ENCODE measurements at places on chromosomes 4 and X.
A peak's percentile ranks its signal among the peaks of the same experiment; 100 is the strongest.

DNA sequence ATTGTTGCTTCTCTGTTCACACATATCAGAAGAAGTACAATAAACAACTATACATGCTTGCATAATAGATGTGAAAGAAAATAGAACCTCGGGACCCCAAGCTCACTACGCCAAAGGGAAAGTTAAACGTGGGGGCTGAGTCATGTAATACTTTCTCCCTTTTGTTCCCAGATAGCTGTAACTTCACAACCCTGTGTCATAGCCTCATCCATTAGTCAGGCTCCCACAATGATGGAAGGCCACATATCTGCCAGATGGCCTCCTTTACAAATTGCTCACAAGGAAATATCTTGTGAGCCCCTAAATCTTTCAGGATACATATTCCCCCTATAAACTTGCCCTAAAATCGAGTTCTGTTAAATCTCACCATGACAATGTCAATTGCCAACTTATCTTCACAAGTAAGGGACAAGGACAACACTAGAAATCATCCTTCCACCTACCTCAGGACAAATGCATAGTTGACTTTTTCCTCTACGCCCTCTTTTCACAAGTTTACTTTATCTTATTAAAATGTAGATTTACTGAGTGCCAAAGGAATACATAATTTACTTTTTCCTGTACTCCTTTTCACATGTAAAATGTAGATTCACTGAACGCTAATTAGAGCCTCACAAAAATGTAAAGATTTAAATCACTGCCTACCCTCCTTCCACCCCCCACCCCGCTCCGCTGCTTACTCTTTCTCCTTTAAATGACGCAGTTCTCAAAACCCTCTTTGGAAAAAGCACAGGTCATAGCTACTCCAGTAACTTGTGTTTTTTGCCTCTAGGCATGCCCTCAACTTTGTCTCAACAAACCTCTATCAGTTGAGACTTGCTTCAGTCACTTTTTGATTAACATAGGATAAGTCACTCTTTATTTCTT lies 477.1 kb downstream of the DTHD1 start:
- no peak for DNase-seq

- no peak for DNase-seq
Measured at GRCh38 chrX:45750639-45751038, 550.0 kb upstream of the DIPK2B start.

- no peak for DNase-seq
Measured at GRCh38 chrX:134743091-134743490, 84.8 kb upstream of the PLAC1 start.

DNA sequence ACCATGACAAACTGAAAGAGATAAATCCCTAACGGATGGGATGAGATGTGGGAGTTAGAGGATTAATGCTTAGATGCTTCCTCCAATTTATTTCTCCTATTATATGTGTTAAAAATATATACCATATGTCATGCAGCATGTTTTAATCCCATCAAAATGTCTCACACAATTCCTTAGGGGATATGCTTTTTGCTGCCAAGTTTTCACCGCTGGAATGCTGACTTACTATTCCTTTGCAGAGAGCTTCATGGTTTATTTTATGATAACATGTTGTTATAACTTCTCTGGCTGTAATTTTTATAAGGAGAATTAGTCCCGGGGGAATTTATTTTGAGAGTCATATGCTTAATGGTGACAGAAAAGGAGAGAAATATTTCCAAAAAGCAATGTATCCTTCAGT lies 670.3 kb downstream of the IL1RAPL1 start:
- DNase-seq: no peak

DNA sequence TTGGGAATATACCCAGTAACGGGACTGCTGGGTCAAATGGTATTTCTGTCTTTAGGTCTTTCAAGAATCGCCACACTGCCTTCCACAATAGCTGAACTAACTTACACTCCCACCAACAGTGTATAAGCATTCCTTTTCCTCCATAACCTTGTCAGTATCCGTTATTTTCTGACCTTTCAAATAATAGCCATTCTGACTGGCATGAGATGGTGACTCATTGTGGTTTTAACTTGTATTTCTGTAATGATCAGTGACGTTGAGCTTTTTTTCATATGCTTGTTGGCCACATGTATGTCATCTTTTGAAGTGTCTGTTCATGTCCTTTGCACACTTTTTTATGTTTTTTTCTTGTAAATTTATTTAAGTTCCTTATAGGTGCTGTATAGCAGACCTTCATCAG lies 81.2 kb downstream of the ADAM29 start:
- DNase-seq: no peak

- DNase-seq: no peak
Measured at GRCh38 chr4:81225252-81225651, 10.2 kb upstream of the PRKG2 start.

DNA sequence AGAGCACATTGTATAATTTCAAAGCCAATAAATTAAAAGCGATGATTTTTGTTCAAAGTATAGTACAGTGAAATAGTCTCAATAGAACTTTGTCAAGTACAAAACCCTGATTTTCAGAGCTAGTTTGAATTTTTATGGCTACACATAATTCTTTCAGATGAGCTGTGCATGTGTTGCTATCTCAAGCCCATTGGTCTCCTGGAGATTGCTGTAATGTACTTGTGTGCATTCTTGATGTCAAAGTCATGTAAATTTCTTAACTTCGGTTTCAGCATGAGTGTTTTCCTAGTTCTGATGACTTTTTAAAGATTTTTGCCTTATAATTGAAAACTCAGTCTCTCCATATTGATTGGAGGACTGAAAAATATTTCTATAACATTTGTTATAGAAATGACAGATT lies 200.8 kb downstream of the CEP135 start:
- peak; percentile 5 for DNase-seq

DNA sequence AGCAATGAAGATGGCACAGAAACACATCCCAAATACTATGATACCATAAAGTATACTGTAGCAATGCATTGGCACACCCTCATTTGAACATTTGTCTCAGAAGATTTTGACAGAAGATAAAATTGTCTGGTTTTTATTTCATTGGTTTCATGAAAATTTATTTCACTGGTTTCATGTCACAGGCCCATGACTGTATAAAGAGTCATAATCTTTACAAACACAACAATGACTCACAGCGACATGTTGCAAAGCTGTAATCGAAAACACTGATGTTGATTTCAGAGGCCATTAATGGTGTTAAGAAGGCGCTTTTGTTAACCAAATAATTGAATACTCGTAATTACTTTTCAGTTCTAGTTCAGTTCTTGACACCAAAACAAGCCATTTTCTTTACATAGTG lies 8.1 kb upstream of the DTHD1 start:
- DNase-seq: no peak

GRCh38 chr4:85701861-85702321 lies 226.9 kb downstream of the ARHGAP24 start:
- DNase-seq: no peak

DNA sequence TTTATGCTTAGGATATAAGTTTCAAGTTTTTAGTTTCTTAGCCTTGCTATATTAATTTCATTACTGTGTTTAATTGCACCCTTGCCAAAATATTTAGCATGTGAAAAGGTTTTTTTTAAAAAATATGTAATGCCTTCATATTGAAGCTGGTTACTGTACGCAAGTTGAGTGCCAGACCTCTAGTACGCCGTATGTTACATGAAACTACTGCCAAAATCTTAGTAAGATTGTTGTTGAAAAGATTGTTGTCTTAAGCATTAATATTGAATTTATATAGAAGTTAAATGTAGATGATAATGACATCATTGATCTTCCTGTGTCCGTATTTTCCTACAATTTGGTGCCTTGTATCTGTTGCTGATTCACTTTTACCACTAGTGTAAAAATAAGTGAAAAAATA lies 37.1 kb downstream of the FAM133A start:
- DNase-seq: no peak

DNA sequence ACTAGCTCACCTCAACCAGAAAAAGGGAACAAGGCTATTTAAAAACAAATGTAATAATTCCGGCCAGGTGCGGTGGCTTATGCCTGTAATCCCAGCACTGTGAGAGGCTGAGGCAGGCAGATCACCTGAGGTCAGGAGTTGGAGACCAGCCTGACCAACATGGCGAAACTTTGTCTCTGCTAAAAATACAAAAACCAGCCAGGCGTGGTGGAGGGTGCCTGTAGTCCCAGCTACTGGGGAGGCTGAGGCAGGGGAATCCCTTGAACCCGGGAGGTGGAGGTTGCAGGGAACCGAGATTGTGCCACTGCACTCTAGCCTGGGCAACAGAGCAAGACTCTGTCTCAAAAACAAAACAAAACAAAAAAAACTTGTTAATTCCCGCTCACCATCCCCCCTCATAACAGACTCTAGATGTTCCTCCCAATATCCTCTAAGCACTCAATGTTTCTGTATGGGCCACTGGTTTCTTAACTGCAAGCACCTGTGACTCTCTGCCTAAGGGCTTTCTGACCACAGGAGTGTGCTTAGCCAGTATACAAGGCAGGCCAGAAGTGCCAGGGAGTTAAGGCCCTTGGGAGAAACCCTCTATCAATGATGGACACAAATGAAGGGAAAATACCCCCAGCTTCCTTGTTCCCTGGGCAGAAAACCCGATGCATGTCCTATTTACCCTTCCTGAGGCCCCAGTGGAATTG lies 21.0 kb upstream of the THOC2 start:
- no peak for DNase-seq

- no peak for DNase-seq
Measured at GRCh38 chr4:145176641-145177432, 3.6 kb downstream of the OTUD4 start.

DNA sequence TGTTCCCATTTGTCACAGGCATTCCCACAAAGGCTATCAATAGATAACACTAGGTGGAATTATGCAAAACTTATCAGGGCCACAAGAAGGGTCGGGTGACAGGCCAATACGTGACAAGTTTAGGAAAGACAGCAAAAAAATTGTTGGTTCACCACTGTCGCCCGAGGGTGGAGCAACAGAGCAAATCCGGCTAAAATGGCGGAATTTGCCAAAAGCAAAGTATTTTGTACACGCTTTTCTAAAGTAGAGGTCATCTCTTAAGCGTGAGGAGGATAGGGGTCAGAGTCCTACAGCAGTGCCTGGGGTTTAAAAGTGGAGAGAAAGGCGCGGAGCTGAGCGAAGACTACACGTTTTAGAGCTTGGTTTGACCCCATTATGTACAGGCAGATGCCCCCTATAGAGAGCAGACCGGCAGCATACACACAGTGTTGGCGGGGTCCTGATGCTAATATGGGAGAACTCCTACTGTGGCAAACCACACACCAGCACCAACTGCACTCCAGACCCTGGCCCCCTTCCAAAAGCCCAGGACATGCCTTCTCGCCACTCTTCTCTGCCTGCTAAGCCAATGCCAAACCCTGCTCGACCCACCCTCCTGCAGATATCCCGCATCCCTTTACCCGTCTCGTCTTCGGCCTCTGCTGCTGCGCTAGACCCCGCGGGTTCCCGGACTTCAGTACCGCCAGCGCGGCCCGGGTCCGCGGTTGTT lies 733 bp downstream of the CCNA2 start:
- peak; percentile 34 for DNase-seq

All from AG08396 (cell line).